CD4-positive, alpha-beta T cell treated with Interleukin-17A for 1 hour (primary cell): ENCODE measurements at places on chromosomes 4 and X.

GRCh38 chr4:85398276-85398675 lies 76.7 kb upstream of the ARHGAP24 start:
- no peak for DNase-seq

- peak; percentile 24 for DNase-seq
Observed at GRCh38 chr4:169774466-169775445, 17.0 kb upstream of the HPF1 start.

DNA sequence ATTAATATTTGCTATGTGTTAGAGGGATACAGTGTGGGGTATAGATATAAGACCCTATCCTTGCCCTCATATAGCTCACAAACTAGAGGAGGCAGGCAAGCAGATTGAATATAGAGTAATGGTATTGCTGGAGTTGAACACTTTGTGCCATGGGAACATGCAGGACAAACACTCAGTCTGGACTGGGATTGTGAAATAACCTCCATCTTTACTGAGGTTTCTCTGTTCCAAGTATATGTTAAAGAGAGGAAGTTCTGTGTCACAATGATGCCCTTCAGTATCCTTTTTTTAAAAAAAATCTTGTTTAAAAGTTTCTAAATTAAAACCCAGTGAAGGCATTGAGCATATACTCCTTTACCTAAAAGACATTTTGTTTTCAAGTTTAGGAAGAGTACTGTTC lies 8.7 kb downstream of the FABP2 start:
- no peak for DNase-seq

GRCh38 chr4:61485056-61485455 lies 284.9 kb downstream of the ADGRL3 start:
- DNase-seq, result no peak

DNA sequence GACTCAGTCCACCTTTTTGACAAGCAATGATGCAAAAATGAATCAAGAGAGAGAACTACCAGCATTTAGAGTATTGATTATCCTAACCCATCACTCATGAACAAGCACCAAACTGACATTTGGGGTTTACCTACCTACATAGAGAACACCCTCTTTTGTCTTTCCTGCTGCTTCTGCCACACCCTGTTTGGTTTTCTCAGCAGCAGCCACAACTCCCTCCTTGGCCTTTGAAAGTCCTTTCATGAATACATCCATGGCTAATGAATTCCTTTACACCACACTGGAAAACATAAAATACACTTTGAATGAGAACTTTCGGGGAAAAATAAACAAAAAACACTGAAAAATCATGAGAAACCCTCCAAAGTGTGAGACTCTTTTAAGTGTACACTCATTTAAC lies 1.5 kb downstream of the SNCA start:
- no peak for DNase-seq

- no peak for DNase-seq
Observed at GRCh38 chr4:78002260-78002659, 54.9 kb upstream of the FRAS1 start.

DNA sequence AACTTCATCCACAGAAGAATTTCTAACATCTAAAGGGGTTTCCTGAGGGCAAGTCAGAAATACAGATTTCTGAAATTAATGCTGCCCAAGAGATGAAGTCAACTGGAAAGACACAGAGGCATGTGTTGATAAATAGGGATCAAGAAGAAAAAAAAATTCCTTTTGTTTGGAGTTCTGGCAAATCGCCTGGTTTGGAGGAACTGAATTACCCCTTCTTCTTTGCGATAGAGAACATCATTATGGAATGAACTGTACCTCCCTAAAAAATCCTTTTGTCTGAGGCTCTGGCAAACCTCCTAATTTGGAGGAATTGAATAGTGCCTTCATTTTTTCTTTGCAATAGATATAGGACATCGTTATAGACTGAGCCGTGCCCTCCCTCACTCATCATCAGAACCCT lies 200.9 kb downstream of the DHRSX start:
- no peak for DNase-seq

- no peak for DNase-seq
Observed at GRCh38 chr4:168383510-168383909, 65.0 kb upstream of the DDX60 start.

DNA sequence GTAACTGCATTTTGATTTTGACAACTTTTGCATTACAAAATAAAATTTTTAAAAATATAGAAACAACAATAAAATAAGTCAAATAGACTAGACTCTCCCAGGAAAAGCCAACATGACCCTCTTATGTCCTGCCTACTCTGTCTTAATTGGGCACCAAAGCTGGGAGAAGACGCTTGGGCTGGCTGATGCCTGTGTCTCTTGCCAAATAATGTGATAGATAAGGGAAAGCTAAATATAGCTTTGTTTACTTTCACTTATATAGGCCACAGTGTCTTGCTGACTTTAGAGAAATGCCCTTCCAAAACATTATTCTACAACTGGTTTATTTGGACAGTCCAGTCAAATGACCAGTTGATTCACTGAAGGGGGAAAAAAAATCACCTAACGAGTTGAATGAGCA lies 54.2 kb downstream of the FMR1NB start:
- no peak for DNase-seq

DNA sequence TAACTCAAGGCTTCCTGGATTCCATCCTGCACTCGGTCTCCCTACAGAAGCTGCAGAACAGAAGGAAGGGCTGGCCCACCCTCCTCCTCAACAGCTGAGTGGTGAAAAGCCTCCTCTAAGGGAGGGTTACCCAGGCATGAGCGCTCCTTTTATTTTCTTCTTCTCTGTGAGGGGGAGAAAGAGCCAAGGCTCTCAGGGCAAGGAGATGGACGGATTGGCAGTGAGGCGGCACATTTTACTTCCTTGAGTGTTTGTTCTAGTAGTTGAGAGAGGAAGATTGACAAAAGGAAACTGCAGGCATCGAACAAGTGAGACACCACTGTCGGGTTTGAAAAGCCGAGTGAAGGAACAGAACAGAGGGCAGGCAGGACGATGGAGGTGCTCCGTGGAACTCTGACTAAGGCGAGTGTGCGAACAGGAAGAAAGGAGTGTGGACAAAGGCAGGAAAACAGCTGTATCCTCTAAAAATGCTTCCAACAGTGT lies 38.4 kb upstream of the STS start:
- no peak for DNase-seq

DNA sequence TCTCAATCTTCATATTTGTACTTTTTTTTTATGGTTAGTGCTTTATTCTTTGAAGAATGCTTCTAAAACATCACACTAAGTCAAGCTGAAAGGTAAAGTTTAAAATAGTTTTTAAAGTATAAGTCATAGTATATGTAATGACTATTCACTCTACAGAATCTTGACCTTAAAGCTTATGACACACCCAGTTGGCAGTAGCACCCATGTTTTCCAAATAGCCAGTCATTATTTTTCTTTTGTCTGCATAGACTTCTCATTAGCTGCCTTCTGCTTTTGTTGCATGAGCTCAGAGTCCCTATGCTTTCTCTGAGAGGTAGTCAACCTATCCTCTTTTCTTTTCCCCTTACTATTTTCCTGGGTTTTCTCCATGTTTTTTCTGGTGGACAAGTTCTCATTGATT lies 231.5 kb downstream of the PCDH18 start:
- no peak for DNase-seq

GRCh38 chr4:120452001-120452400 lies 385.4 kb upstream of the MAD2L1 start:
- no peak for DNase-seq

GRCh38 chr4:119471259-119471658 lies 149.3 kb upstream of the FABP2 start:
- DNase-seq, result no peak

DNA sequence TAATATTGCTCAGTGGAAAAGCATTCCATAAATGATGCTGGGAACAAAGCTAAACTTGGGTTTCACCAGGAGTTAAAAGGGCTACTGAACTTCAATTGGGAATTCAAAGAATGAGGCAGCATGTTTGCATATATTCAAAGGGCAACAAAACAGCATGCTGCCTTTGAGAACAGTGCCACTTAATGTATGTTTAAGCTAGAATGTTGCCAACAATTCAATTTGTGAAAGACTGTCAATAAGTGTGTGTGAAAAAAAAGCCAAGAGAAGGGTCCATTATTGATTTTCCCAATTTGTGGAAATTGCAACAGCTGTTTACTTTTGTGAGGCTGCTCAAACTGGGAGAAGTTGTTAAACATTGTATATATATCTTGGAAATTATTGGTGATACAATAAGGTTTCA lies 701.9 kb upstream of the ACTRT1 start:
- DNase-seq, result no peak

- DNase-seq, result no peak
Observed at GRCh38 chr4:153620352-153620751, 63.7 kb upstream of the TLR2 start.

- no peak for DNase-seq
Observed at GRCh38 chrX:136046295-136047015, 61.2 kb downstream of the SLC9A6 start.

DNA sequence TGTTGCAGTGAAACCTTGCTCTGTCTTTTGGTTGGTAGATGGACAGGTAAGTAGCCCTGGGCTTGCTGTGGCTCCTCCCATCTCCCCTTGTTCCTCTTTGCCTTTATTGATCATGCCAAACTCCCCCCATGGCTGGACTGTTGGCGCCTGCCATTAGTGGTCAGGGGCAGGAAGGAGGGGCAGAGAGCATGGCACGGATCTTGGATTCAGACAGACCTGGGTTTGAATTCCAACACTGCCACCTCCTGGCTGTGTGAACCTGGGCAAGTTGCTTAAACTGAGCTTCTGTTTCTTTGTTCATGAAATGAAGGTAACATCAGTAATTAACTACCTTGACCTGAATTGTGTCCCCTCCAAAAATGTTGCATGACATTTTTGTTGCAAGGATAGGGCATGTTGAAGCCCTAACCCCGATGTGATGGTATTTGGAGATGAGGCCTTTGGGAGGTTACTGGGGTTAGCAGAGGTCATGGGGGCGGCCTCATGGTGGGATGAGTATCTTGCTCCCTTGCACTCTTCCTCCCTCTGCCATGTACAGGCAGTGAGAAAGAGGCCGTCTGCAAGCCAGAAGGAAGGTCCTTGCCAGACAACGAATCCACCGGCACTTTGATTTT lies 6.0 kb downstream of the SLC2A9 start:
- DNase-seq, result peak; percentile 12

GRCh38 chr4:15868111-15868510 lies 70.4 kb downstream of the FGFBP1 start:
- no peak for DNase-seq

GRCh38 chr4:169013396-169013795 lies 3.3 kb upstream of the CBR4 start:
- DNase-seq, result no peak

GRCh38 chrX:97117572-97117971 lies 233.9 kb downstream of the RPA4 start:
- DNase-seq, result no peak

GRCh38 chr4:57148831-57149505 lies 38.8 kb upstream of the IGFBP7 start:
- no peak for DNase-seq

GRCh38 chrX:11952176-11952720 lies 186.0 kb upstream of the FRMPD4 start:
- DNase-seq, result no peak

DNA sequence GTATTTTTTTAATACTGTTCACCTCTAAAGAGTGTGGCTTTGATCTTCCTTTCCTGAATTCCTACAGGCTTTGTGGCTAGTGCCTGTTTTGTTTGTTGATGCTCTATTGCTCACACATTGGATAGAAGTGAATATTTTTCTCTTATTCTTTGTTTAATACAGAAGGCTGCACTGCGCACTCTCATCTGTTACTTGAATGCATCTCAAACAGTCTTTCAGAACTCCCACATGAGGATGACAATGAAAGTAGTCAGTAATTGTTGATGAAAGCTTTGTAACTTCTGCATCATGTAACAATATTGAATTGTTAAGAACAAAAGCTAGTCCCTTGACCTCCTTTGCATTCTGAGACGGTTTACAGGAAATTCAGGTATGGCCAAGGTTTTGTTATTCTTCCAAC lies 29.1 kb upstream of the GALNT7 start:
- no peak for DNase-seq

DNA sequence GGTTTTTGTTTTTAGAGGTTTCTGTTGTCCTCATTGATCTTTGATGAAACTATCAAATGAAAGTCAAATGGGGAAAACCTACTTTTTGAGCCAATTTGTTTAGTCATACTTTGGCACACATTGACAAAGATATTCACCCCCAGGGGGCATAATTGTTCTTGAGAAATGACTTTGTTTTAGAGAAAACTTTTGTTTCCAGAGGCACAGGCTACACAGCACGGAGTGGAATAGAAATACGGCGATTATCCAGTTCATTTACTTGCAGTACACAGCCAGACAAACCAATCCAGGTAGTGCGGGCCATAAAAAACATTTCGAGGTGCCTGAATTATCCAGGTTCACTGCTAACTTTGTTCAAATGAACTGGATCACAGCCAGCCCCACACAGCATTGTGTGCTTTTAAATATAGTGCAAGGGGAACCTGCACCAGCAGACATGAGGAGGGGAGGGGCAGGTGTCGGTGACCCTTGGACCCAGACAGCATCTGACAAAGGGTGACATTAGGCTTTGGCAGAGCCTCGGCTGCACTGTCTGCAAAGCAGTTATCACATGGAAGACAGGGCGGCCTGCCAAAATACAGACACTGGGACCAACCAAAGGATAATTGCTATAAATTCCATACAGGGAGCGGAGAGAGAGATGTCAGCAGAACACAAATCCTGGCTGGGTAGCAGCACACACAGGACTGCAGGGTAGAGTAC lies 179.6 kb upstream of the NOCT start:
- DNase-seq, result no peak

DNA sequence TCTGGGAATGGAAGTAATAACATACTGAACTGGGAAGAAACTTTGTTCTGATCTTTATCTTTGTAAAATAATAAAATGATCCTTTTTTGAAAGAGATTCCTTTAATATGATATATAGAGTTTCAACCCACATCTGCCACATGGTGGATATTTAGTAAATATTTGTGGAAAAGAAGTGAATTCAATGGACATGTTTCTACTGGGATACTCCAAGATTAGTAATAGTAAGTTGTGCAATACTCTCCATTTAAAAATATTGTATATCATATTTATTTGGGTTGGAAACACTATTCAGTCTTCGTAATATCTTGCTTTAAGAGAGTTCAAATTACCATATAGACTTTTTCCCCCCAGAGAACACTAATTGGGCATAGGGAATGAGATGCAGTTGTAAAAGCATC lies 17.8 kb upstream of the ARSJ start:
- DNase-seq, result no peak

DNA sequence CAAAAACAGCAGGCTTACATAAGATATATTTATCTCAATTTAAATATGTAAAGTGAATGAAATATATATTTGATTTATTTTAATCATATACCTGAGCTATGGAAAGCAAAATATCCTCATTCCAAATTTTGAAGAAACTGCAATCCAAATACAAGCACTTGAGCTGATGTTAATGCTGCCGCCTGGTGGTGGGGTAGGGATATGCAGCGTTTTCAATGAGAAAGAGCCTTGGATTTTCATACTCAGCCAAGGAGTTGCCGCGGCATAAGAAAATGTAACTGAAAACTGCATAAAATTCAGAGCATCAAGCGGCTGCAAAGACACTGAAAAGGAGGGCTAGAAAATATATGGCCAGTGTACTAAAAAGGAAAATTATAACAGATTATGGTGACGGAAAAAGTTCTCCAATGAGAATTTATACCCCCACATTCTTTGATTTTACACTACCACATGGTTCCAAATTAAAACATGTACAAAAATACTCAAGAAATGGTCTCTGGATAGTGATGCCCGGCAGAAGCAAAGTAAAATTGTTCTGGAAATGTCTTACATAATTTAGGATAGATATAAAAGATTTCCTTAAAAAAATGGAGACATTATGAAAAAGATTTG lies 660.3 kb upstream of the PITX2 start:
- peak; percentile 25 for DNase-seq
